ENCODE measurements at places on chromosomes 16 and 17. TPM values are rescaled to one million over a fixed set of nuclear protein-coding genes. Genes with fewer than 3 reads are reported as not detected.

- no peak for DNase-seq
- H3K36me3 ChIP-seq: no peaks in the 10 kb centered on the region
- H3K4me1 ChIP-seq: peaks cover 12% of the 10 kb centered on the region
- H3K4me3 ChIP-seq: no peak overlapping the region
- H3K27me3 ChIP-seq: no peaks in the 10 kb centered on the region
Measured at GRCh38 chr17:17375841-17376240, 72.7 kb downstream of the NT5M start.

GRCh38 chr17:20916383-20916782 is 126.4 kb downstream of the USP22 start:
- no peaks in the 10 kb centered on the region for H3K27me3 ChIP-seq
- H3K4me3 ChIP-seq: no peak overlapping the region
- H3K36me3 ChIP-seq: no peaks in the 10 kb centered on the region

DNA sequence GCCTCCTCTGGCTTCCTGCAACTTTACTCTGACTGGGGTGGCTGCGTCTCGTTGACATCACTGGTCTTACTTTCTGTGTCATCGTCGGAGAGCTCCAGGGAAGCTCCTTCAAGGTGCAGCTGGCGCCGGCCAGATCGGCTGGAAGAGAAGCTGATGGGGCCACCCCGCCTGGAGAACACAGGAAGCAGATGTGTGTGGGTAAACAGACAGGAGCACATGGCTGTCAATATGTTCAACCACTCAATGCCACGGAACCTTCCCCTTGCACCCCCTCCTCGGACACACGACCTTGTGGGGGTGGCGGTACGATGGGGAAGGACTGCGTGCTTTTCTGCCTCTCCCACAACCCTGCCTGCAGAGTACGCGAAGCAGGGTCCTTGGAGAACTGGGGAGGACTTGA is 40.1 kb downstream of the NDEL1 start:
- H3K4me3 ChIP-seq: no peak overlapping the region
- no peak overlapping the region for H3K27ac ChIP-seq
- DNase-seq: no peak
- H3K36me3 ChIP-seq: peaks cover 61% of the 10 kb centered on the region
- H3K4me1 ChIP-seq: no peaks in the 10 kb centered on the region

DNA sequence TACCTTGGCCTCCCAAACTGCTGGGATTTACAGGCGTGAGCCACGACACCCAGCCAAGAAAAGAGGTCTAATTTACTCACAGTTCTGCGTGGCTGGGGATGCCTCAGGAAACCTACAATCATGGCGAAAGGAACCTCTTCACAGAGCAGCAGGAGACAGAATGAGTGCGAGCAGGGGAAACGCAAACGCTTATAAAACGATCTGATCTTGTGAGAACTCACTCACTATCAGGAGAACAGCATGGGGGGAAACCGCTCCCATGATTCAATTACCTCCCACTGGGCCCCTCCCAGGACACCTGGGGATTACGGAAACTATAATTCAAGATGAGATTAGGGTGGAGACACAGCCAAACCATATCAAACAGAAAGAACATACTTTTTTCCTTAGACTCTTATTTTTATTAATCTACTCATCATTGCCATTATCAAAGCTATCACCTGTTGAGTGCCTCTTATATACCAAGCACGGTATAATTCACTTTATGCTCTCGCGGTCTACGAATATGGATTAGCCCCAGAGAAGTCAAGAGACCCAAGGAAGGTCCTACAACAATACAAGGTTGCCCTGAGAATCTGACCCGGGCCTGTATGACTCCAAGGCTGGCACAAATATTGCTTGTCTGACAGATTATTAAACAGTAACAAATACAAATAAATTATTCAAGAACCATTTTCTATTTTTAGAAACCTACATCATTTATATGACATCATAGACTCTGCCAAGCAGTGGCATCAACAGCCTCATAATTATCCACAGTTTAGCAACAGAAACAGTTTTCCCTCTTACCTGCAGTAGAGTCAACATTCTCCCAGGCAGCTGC is 2.4 kb downstream of the POLR3K start:
- DNase-seq: no peak
- H3K27ac ChIP-seq: no peak overlapping the region
- H3K4me3 ChIP-seq: no peak overlapping the region
- H3K4me1 ChIP-seq: peaks cover 10% of the 10 kb centered on the region
- H3K27me3 ChIP-seq: no peaks in the 10 kb centered on the region

DNA sequence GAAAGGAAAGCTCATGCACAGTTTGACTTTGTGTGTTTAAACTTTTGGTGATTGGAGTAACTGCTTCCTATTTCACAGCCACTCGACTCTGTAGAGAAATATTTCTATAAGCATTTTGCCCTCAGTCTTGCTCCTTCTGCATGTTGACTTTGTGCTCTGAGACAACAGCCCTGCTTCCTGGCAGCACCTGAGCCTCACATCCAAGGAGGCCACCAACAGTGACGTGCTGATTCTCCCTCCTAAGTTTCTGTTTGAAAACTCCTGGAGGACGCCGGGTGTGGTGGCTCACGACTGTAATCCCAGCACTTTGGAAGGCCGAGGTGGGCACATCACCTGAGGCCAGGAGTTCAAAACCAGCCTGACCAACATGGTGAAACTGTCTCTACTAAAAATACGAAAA is 23.9 kb upstream of the WSB1 start:
- no peak overlapping the region for H3K4me3 ChIP-seq
- DNase-seq: no peak

DNA sequence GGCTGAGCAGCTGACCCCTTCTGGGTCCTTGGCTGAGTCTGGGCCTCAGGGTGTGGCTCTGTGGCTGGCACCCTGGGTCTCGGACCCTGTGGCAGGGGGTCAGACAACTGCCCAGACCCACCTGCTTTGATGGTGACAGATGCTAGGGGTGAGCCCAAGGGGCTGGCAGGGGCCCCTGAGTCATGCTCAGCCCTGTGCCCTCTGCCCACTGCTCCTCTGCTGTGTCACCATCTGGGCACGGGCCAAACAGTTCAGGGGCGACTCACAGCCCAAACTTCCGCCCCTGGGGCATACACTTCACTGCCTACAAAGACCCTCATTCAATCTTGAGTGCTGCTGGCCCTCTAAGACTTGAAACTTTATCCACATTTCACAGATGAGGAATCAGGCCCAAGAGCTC is 5.7 kb downstream of the ADGRG1 start:
- no peak overlapping the region for H3K4me3 ChIP-seq
- no peak for DNase-seq
- peaks cover 14% of the 10 kb centered on the region for H3K27me3 ChIP-seq
- H3K36me3 ChIP-seq: no peaks in the 10 kb centered on the region

GRCh38 chr16:84913315-84913714 is 93.5 kb downstream of the CRISPLD2 start:
- no peak for DNase-seq
- no peaks in the 10 kb centered on the region for H3K36me3 ChIP-seq
- H3K27me3 ChIP-seq: peaks cover 21% of the 10 kb centered on the region
- H3K4me3 ChIP-seq: no peak overlapping the region

DNA sequence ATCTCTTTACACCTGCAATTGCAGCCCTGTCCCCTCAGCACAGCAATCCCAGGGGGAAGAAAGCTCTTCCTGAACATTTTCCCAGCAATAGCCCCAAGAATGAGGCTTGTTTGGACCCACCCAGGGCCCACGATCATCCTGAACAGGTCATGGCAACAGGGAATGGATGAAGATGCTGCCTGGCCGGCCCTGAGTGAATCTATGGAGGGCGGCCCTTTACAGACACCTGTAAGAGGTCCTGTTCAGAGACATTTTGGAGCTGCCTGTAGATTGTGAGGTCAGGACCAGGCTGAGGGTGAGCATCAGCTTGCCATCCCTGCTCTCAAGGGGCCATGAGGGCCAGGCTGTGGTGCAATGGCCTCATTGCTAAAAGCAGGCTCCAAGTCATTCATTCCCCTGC is 69.1 kb downstream of the COG7 start:
- H3K4me1 ChIP-seq: no peaks in the 10 kb centered on the region
- no peak overlapping the region for H3K4me3 ChIP-seq
- no peak overlapping the region for H3K27ac ChIP-seq
- H3K27me3 ChIP-seq: no peaks in the 10 kb centered on the region
- no peak for DNase-seq

GRCh38 chr17:69084911-69085310 is 24.2 kb upstream of the ABCA9 start:
- no peak overlapping the region for H3K27ac ChIP-seq
- no peaks in the 10 kb centered on the region for H3K27me3 ChIP-seq
- H3K4me3 ChIP-seq: no peak overlapping the region
- no peaks in the 10 kb centered on the region for H3K36me3 ChIP-seq
- H3K4me1 ChIP-seq: no peaks in the 10 kb centered on the region

DNA sequence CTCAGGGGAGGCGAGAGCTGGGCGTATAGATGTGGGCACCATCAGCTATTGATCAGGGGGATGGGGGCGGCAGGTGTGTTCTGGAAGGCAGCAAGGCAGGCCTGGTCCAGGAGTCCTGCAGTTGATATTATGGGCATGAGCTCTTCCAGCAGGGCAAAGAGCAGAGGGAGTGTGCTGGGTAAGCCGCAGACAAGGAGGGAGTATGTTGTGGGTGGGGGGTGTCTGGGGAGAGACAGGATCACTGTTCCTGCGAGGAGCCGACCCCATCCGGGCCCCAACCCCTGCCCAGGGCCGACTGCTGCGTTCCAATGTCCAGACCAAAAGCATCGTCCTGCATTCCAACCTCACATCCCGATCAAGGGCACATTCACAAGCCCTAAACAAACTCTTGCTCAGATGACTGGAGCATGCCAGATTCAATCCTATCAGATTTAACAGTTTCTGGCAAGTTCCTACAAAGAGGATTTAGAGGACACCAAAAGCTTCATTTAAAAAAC is 9.2 kb downstream of the MXRA7 start:
- no peaks in the 10 kb centered on the region for H3K4me1 ChIP-seq
- peak overlapping the region; percentile 55 for H3K27ac ChIP-seq
- H3K27me3 ChIP-seq: no peaks in the 10 kb centered on the region
- no peaks in the 10 kb centered on the region for H3K36me3 ChIP-seq

- H3K27ac ChIP-seq: no peak overlapping the region
- H3K36me3 ChIP-seq: no peaks in the 10 kb centered on the region
- no peaks in the 10 kb centered on the region for H3K27me3 ChIP-seq
- no peak overlapping the region for H3K4me3 ChIP-seq
- no peaks in the 10 kb centered on the region for H3K4me1 ChIP-seq
Measured at GRCh38 chr16:7602291-7602950, 269.8 kb downstream of the RBFOX1 start.

DNA sequence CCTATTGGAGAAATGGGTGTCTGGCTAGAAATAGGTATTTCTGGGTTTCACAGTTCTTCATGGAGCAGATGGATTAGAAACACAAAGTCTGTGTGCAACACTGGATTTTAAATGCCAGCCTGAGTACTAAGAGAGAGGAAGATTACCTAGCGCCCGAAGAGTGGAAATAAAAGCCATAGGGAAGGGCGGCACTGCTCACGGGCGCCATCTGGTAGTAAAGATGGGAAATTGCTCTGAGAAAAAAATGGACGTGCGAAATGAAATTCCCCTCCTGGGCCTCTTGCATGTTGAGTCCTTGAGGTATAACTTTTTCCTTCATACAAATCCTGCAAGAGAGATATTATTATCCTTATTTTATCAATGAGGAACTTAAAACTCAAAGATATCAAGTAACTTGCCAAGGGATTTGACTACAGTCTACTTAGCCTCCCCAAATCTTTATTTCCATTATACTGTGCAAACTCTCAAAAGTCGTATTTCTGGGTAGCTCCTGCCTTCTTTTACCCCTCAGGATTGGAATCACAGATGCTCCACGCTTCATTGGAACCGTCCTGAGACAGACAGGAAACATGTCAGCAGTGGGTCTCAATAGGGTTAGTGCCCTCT is 72.8 kb downstream of the MMD start:
- no peaks in the 10 kb centered on the region for H3K27me3 ChIP-seq
- peaks cover 3% of the 10 kb centered on the region for H3K4me1 ChIP-seq
- H3K36me3 ChIP-seq: no peaks in the 10 kb centered on the region
- H3K27ac ChIP-seq: no peak overlapping the region

- no peaks in the 10 kb centered on the region for H3K36me3 ChIP-seq
- no peak overlapping the region for H3K27ac ChIP-seq
- no peak overlapping the region for H3K4me3 ChIP-seq
- no peak for DNase-seq
- H3K4me1 ChIP-seq: no peaks in the 10 kb centered on the region
Measured at GRCh38 chr17:68482576-68483041, 25.3 kb upstream of the WIPI1 start.

GRCh38 chr16:79195938-79196337 is 404.6 kb downstream of the MAF start:
- H3K4me1 ChIP-seq: peaks cover 3% of the 10 kb centered on the region
- no peak for DNase-seq
- no peak overlapping the region for H3K4me3 ChIP-seq
- no peaks in the 10 kb centered on the region for H3K27me3 ChIP-seq
- no peaks in the 10 kb centered on the region for H3K36me3 ChIP-seq

DNA sequence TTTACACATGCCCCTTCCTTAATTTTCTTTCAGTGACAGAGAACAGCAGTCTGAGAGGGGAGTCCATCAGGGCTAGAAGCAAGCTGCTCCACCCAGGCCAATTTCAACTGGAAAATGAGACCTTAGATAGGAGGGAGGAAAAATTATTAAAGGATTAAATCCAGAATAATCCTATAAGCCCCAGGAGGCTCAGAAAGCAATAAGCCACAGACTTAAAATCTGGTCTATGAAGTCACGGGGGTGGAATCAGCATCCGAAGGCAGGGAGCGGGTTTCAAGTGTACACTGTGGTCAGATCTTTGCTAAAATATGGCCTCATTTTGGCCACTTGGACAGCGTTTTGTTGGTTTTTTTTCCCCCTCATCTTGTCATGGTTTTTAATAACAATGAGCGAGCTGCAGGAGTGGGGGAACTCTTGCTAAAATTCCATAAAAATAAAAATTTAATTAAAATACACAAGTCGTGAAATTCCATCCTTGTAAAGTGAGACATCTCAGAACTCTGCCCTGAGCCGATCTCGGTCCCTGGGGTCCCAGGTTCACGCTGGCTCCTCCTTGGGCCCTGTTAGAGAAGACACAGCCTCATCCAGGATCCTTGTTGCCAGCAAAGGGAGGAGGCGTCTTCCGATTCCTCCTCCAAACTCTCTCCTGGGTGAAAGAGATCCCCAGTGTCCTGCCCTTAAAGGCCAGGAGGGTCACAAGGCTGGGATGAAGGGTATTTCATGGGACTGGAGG is 51.6 kb upstream of the ETV4 start:
- H3K27me3 ChIP-seq: no peaks in the 10 kb centered on the region
- DNase-seq: no peak
- H3K36me3 ChIP-seq: no peaks in the 10 kb centered on the region

GGA2 gene
- total RNA-seq: 59.0 TPM

RHBDL1 gene
- 5.1 TPM for total RNA-seq

NPIPA3 gene
- total RNA-seq: 0.09 TPM

CXCL16 gene
- total RNA-seq: 3.3 TPM

TBC1D3C gene
- total RNA-seq: not detected

CTU2 gene
- 14.7 TPM for total RNA-seq

CHST5 gene
- not detected for total RNA-seq

All from thymus (tissue), 14 donors.